ENCODE measurements at places on chromosomes 13 and 19.

DNA sequence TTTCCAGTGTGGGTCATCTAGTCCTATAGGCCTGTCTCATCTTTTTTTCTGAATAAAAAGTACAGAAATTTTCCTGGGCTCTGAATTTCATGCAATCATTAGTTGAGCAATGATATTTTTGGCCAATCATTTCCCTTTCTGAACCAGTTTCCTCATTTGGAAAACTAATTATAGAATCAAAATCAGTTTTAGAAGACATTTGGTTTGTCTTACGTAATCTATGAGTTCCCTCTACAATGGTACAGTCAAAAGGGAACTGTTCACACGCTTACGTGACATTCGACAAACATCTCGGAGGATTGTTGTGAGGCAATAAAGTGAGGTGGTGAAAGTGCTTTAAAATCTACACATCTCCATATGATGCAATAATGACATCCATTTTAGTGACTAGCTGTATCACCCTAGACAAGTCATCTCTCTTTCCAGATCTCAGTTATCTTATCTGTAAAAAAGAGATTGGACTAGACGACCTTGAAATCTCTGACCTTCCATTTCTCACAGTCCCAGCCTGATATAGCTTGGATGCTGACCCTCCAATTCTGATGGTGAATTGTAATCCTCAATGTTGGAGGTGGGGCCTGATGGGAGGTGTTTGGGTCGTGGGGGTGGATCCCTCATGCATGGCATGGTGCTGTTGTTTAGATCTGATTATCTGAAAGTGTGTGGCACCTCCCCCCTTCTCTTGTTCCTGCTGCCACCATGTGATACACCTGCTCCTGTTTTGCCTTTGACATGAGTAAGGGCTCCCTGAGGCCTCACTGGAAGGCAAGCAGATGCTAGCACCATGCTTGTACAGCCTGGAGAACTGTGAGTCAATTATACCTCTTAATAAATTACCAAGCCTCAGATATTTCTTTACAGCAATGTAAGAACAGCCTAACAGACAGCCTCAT lies 26.7 kb downstream of the FLT1 start:
- no peak for DNase-seq

- DNase-seq: no peak
Observed at GRCh38 chr19:47093254-47093653, 20.3 kb downstream of the ZC3H4 start.

- DNase-seq: no peak
Observed at GRCh38 chr19:15469513-15470297, 5.4 kb upstream of the RASAL3 start.

DNA sequence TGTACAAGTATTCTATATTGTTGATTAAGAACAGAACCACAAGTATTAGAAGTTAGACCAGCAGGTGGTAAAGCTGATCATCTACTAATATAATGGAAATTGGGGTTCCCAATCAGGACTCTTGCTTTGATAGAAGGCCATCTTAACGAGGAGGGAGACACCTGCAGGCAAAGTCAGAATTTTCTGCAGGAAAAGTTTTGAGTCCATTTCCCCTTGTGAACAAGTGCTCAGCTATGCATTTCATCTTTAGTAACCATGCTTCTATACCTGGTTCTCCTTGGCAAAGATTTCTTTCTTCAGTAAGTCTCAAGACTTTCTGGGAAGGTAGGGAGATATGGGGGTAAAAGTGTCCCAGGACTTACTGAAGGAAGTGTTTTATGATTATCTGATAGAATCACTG lies 36.1 kb upstream of the USPL1 start:
- no peak for DNase-seq

DNA sequence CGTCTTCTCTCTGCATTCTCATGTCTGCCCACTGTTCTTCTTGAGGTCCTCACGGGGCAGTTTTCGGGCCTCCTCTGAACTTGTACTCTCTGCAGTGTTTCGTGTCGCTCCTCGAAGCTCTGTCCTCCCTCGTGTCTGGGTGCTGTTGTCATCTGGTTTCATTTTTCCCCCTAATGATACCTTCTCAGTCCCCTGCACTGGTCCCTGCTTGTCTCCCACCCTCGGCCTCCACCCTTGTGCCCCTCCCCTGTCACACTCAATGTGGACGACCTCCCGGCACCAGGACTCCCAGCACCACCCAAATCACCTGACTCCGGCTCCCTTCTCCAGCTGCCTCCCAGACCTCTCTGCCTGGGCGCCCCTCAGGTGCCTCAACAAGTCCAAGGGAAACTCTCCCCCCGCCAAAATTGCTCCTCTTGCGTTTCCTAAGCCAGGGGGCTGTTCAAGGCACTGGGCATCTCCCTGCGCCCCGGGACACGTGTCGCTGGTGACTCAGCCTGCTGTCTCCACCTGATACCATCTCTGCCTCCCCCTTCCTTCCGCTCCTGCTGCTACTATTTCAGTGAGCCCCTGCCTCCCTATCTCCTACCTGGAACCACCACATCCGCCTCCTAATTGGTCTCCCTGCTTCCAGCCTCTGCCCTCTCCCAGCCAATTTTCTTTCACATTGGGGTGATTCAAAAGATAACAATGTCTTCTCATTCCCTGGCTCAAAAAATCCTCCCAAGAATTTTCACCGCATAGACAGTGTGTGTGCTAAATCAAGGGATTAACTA lies 49.5 kb downstream of the RFX2 start:
- no peak for DNase-seq
